ENCODE measurements at places on chromosomes 11 and 22.

DNA sequence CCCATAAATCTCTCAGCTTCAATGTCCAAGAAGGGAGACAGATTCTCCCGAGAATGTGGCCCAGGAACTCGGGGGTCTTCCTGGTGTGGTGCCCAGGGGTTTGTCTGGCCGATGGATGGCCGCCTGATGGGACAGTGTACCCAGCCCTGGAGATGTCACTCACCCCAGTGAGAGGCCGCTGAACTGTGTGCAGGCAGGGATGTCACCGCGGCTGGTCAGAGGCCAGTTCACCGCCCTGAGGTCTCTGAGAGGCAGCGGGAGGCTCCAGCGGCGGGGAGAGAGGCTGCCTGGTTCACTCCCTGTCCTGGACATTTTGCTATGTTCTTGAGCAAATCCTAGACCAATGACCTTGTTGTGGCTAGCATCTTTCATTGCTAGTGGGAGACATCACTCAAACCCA lies 1349.5 kb downstream of the BRD1 start:
- no peak for DNase-seq

DNA sequence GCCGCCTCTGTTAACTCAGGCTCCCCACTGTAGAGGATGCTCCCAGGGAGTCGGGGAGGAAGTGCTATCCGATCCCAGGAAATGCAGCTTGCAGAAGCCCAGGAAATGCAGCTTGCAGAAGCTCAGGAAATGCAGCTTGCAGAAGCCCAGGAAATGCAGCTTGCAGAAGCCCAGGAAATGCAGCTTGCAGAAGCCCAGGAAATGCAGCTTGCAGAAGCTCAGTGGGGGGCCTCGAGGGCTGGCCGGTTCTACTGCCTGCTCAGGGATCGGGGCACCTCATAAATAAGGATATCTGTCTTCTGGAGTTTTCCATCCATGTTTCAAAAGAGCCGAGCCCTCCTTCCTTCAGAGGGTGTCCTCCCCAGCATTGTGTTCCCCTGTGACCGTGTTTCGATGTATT lies 25.1 kb upstream of the SMIM38 start:
- no peak for DNase-seq

GRCh38 chr11:10633261-10633660 lies 60.3 kb downstream of the IRAG1 start:
- DNase-seq, result no peak

DNA sequence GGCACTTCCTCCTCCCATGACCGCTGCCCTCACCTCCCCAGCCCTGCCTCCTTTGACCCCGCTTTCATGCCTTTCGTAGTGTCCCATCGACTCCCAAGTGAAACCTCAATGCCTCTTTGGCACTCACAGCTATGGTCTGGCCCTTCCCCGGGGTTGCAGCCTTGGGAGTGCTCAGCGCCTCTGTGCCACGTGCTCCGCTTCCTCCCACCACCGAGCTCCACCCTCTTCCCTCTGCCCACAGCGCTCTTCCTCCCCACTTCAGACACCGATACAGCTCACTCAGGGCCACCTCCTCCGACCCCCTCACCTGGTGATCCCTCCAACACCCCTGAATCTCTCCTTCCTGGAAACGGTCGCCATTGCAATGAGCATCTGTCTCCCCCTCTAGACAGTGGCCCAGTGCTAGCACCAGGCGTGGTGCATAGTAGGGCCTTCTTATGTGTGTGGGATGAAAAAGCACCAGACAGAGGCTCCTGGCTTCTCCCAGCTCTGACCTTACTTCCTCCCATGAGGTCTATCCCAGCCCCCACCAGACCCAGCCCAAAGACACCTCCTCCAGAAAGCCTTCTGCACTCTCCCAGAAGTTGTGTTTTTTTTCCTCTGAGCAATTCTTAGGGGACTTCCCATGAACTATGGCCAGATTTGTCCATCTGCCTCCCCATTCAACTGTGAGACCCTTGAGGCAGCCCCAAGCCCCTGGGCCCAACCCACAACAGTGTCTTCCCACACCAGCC lies 16.4 kb upstream of the SCGB1A1 start:
- peak; percentile 57 for DNase-seq

- DNase-seq, result no peak
Measured at GRCh38 chr22:39592081-39593065, 21.8 kb downstream of the CACNA1I start.

DNA sequence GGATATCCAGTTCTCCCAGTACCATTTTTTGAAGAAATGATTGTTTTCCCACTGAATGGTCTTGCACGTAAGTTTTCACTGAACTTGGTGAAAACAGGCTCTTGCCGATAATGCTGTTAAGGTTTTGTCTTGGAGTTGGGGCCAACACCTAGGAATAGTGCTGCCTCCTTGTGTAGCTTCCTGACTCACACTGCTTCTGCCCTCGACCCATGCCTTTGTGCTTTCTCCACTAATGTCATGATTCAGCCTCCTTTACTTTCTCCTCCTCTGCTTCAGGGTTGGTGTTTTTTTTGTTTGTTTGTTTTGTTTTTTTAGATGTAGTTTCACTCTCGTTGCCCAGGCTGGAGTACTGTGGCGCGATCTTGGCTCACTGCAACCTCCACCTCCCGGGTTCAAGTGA lies 30.2 kb downstream of the SLC5A1 start:
- no peak for DNase-seq

GRCh38 chr11:115780646-115781362 lies 276.6 kb upstream of the CADM1 start:
- DNase-seq, result no peak
